Activated CD8-positive, alpha-beta T cell treated with anti-CD3 and anti-CD28 coated beads, Interleukin-2, amount 10 ng/mL, durations not matched to agents 7 days and 5 days (primary cell): ENCODE measurements at places on chromosomes 11 and 22. TPM values are rescaled to one million over a fixed set of nuclear protein-coding genes. Genes with fewer than 3 reads are reported as not detected.

PES1 gene
- total RNA-seq: 65.8 TPM

IFITM2 gene
- total RNA-seq: 2,304 TPM

MUC15 gene
- total RNA-seq: not detected

IGLL5 gene
- total RNA-seq: not detected

CATSPERZ gene
- total RNA-seq: not detected

TOP3B gene
- total RNA-seq: 49.9 TPM

OMP gene
- total RNA-seq: not detected

CHEK1 gene
- total RNA-seq: 102 TPM

TMEM86A gene
- 0.52 TPM for total RNA-seq

TSPAN18 gene
- 7.5 TPM for total RNA-seq

TSGA10IP gene
- not detected for total RNA-seq

P2RY6 gene
- not detected for total RNA-seq

VPREB1 gene
- not detected for total RNA-seq

FZD4 gene
- not detected for total RNA-seq

LIMK2 gene
- 42.7 TPM for total RNA-seq

KDM2A gene
- total RNA-seq: 90.3 TPM

MS4A3 gene
- total RNA-seq: not detected

IFITM10 gene
- total RNA-seq: 1.0 TPM

CENPM gene
- 83.6 TPM for total RNA-seq

SLC43A1 gene
- total RNA-seq: 26.4 TPM

BUD13 gene
- total RNA-seq: 39.5 TPM

GPR137 gene
- total RNA-seq: 26.8 TPM

MMP8 gene
- not detected for total RNA-seq

CD6 gene
- 222 TPM for total RNA-seq

RGL4 gene
- total RNA-seq: 38.5 TPM

ARHGAP8 gene
- 1.2 TPM for total RNA-seq

OR8G5 gene
- not detected for total RNA-seq

AKIP1 gene
- 26.8 TPM for total RNA-seq

RTN4RL2 gene
- total RNA-seq: 0.57 TPM

PPM1F gene
- total RNA-seq: 15.3 TPM

SMTNL1 gene
- not detected for total RNA-seq

FAM111B gene
- 66.2 TPM for total RNA-seq

SEC14L6 gene
- total RNA-seq: not detected

KCNE3 gene
- not detected for total RNA-seq

TSKU gene
- 2.5 TPM for total RNA-seq

MS4A7 gene
- total RNA-seq: not detected

TOMT gene
- not detected for total RNA-seq

ASCL3 gene
- total RNA-seq: not detected

FOLH1 gene
- total RNA-seq: not detected

C11orf52 gene
- not detected for total RNA-seq

NAV2 gene
- total RNA-seq: 0.71 TPM

NCR3LG1 gene
- 1.5 TPM for total RNA-seq

JAML gene
- 140 TPM for total RNA-seq

EHF gene
- not detected for total RNA-seq

DTX4 gene
- total RNA-seq: 0.45 TPM

WNT11 gene
- 0.26 TPM for total RNA-seq

POTEH gene
- total RNA-seq: not detected

KRTAP5-7 gene
- total RNA-seq: not detected
